Fibroblast of skin of left quadriceps (primary cell): ENCODE measurements at places on chromosomes 3 and 15.

- no peak for DNase-seq
These were observed 2.1 kb downstream of the DZIP1L start for GRCh38 chr3:138113326-138113725.

- DNase-seq, result no peak
These were observed 42.5 kb upstream of the UBE3A start for GRCh38 chr15:25481208-25481859.

DNA sequence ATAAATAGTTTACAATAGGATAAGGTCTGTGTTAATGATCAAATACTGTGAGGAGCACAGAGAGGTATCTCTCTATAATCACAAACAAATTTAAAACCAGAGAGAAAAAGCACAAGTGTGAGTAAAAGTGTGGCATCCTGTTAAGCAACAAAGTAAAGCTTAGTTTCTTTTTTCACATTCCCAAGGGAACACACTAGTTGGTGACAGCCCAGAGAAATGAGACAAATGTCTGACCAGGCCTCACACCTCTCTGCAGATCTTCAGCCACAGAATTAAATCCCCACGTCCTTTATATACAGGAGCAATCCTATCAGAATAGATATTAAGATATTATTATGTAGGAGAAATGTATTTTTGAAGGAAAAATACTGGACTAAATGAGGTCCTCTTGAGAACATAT, 2.7 kb downstream of the FBN1 start:
- DNase-seq, result no peak

GRCh38 chr3:69313251-69313650, 72.6 kb downstream of the FRMD4B start:
- DNase-seq, result no peak

GRCh38 chr3:59573911-59574310, 524.1 kb upstream of the CFAP20DC start:
- no peak for DNase-seq
